ENCODE measurements at places on chromosomes 16 and 17.

DNA sequence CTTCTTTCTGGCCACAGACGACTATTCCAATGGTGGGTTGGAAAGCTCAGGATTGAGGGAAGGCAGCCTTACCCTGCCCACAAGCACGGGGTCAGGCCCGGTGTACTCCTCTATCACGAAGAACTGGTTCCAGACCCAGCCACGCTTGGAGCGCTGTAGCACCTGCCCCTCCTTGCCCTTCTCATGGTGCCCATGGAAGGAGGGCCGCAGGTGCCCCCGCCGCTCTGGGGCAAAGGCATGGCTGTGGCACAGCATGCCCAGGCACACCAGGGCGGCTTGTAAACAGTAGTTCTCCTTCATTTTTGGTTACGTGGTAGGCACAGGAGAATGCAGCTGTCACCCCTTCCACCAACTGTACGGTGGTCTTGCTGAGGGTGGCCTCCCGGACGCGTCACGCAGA lies 117.3 kb downstream of the CDH11 start:
- DNase-seq = no peak

- no peak for DNase-seq
These were observed 2.8 kb downstream of the IGFALS start for GRCh38 chr16:1790611-1791255.

GRCh38 chr17:56581635-56582627 lies 11.6 kb upstream of the NOG start:
- no peak for DNase-seq

DNA sequence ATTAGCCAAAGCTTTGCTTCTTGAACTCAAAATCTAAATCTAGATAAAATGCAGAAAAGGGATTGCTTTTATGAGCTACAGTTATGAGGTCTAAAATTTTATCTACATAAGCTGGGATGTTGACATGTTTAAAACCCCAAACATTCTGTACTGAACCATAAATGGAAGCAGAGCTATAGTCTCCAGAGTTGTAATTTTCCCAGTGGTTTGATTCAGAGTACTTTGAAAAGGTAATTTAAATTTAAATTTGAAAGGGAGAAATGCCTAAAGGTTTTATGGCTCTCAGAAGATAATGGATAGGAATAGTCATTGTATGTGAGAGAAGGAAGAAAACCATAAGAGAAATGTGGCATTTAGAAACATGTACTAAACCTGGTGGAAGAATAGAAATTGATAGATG lies 163.2 kb downstream of the PPM1E start:
- no peak for DNase-seq

- DNase-seq = no peak
These were observed 16.5 kb upstream of the SPNS3 start for GRCh38 chr17:4417129-4417667.

DNA sequence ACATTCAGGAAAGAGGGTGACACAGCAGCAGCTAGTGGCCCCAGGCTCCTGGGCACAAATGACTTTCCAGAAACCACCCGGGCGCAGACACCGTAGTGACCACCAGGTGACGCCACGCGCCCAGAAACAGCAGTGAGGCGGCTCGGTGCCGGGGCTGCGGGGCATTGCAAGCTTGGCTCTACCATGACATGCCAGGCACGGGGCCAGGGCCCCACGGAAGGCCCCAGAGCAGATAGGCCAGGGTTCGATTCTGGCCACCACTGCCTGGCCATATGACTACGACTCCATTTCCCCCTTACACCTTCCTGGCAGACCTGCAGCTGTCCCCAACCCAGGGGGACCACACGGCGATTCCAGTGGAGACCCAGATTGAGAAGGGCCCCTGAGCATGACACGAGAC lies 6.7 kb downstream of the RHBDF1 start:
- peak; percentile 20 for DNase-seq

GRCh38 chr16:81641395-81642106 lies 137.5 kb upstream of the PLCG2 start:
- no peak for DNase-seq

All from NCI-H446 treated with DMSO at 0.1 percent for 48 hours (cell line).